ENCODE measurements at places on chromosomes 3 and 15.
A peak's percentile ranks its signal among the peaks of the same experiment; 100 is the strongest.

DNA sequence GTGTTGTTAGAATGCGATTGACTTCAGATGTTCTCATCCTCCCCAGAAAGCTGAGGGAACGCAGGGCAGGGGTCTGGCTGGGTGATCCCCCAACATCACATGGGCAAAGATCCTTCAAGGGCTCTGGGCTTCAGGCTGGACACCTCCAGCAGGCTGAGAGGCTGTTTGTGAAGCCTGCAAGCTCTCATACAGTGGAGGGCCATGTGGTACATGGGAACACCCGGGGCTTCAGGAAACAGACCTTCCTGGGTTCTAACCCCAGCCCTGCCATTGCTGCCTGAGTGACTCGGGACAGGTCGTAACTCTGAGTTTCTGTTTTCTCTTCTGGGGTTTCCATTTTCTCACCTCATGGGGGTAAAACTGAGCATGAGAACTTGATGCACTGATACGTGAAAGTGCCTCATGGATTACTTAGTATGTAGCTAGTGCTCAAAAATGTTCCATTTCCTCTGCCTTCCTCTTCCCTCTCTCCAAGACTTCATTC lies 81.2 kb downstream of the TLE3 start:
- no peak for DNase-seq

DNA sequence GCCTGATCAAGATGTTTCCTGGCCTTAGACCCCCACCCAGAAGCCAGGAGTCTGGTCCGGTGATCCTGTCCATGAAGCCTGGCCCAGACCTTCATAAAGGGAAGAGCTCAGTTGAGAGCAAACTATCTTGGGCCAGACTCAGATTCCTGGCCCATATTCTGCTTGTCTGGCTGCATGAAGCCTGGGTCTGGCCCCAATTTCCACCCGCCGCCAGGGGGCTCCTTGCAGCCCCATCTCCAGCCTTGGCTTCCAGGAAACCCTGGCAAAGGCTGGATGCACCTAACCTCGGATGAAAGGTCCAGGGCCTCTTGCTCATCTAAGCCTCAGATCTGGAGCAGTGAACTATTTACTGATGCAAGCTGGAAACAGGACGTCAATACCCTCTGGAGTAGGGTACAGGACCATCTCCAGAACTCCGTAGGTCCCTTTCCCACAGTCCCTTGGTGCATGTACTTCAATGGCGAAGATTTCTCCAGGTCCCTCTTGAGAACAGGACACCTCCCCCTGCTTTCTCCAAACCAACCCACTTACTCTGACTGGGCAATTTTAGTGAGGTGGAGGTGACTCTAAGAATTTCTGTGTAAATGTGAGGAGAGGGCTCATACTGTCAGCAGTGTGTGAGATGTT lies 5.6 kb downstream of the FOXL2 start:
- DNase-seq = peak; percentile 50

DNA sequence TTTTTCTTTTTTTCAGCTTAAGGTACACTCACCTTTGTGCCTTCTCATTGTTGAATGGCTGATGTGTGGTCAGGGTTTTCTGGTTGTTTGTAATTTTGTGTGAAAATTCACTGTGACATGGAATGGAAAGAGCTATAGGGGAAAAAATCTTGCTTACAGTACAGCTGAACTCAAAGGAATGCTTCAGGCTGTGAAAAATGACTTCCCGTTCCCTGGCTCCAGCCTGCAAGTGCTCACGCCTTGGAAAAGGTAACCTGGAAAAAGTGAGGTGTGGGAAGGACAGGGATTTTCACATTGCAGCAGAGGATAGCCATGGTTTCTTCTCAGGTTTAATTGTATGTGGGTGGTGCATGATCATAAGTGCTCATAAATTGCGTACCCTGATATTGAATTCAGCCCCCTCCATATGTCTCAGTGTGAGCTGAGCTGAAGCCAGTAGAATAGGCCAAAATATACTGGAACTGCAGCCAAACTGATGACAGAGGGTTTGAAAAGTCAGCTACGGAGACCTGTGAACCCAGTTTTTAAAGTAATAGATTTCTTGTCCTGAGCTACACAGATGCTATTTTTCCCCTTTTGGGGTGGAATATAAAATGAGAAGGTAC lies 228.7 kb upstream of the RASGRP1 start:
- DNase-seq = no peak

DNA sequence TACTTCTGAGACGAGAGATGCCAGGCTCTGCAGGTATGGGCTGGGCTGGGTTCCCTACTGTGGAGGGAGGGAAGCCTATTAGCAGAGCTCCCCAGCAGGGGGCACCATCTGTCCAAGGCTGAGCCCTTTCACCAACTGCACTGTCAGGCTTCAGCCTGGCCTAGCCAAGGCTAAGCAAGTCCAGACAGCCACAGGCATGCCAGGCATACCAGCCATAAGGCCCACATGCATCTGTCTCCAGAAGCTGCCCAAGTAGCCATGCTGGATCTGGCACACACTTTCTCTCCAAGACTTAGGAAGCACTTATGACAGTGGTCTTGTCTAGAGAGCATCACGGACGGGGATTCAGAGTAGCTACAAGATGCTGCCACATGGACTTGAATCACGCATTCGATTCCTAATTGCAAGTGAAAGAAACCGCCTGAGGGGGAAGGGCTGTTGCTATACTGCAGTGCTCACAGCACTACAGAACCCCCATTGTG lies 28.3 kb downstream of the RUVBL1 start:
- DNase-seq = peak; percentile 78

DNA sequence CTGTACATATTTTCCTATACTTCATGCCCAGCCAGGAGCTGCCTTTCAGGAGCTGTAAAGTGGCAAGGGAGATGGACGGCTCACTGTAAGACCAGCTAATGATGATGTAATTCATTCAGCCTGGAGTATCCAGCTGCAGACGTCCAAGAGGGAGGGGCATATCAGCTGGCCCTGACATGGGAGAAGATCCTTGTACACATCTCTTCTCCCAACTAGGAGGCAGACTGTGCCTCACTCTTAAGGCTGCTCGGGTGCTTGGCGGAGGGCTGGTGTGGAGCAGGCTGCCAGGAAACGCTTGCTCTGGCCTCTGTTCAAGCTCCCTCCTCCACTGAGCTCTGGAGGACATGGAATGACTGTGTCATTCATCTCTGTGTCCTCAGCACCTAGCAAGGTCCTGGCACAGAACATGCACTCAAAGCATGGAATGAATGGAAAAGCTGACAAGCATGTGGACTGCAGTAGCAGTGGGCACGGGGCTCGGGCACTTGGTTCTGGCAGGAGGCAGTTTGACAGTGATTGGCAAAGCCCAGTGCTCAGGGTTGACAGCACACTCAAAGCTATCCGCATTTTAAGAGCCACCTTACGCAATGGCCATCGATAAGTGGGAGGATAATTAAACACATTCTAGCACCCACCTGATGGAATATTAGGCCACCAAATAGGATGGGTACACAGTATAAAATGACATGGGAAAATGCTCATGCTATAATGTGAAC lies 72.4 kb downstream of the TBC1D2B start:
- no peak for DNase-seq

GRCh38 chr3:49665822-49666519 lies 8.2 kb upstream of the APEH start:
- no peak for DNase-seq

DNA sequence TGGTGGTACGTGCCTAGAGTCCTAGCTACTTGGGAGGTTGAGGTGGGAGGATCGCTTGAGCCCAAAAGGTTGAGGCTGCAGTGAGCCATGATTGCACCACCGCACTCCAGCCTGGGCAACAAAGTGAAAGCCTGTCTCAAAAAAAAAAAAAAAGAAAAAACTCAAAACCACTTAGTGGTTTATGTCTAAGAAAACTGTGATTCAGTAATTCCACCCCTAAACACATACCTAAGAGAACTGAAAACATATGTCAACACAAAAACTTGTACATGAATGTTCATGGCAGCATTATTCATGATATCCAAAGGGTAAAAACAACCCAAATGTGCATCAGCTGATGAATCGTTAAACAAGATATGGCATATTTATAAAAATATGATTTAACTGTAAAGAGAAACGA lies 14.3 kb downstream of the SPG21 start:
- no peak for DNase-seq

DNA sequence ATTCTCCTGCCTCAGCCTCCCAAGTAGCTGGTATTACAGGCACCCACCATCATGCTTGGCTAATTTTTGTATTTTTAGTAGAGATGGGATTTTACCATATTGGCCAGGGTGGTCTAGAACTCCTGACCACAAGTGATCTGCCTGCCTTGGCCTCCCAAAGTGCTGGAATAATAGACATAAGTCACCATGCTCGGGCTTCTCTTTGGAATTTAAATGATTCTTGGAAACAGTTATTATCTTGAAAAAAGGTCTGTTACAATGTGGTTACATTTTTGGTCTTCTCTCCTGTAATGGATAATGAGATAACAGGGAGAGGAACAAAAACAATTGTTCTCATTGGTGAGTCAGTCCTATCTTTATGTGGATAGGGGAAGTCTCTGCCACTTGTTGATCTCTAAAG lies 59.8 kb upstream of the AADACL2 start:
- no peak for DNase-seq

DNA sequence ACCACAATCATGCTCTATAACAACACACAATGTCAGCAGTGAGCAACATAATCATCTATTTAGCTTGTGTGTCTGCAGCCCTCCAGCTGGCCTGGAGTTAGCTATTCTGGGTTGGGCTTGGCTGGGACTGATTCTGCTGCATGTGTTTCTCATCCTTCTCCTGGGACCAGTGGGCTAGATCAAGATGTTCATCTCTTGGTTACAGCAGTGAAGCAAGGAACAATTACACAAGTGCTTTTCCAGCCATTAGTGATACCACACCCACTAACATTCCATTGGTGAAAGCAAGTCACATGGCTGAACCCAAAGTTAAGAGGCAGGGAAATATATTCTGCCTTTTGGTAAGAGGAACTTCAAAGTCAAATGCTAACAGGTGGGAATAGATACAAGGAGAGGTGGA lies 14.6 kb downstream of the NUDT16 start:
- DNase-seq = no peak
